Brain microvascular endothelial cell (primary cell): ENCODE measurements at places on chromosomes 16 and 17.

- no peak for DNase-seq
Observed at GRCh38 chr16:85227084-85227945, 115.0 kb upstream of the CIBAR2 start.

- no peak for DNase-seq
Observed at GRCh38 chr16:24013054-24013636, 177.4 kb downstream of the PRKCB start.

DNA sequence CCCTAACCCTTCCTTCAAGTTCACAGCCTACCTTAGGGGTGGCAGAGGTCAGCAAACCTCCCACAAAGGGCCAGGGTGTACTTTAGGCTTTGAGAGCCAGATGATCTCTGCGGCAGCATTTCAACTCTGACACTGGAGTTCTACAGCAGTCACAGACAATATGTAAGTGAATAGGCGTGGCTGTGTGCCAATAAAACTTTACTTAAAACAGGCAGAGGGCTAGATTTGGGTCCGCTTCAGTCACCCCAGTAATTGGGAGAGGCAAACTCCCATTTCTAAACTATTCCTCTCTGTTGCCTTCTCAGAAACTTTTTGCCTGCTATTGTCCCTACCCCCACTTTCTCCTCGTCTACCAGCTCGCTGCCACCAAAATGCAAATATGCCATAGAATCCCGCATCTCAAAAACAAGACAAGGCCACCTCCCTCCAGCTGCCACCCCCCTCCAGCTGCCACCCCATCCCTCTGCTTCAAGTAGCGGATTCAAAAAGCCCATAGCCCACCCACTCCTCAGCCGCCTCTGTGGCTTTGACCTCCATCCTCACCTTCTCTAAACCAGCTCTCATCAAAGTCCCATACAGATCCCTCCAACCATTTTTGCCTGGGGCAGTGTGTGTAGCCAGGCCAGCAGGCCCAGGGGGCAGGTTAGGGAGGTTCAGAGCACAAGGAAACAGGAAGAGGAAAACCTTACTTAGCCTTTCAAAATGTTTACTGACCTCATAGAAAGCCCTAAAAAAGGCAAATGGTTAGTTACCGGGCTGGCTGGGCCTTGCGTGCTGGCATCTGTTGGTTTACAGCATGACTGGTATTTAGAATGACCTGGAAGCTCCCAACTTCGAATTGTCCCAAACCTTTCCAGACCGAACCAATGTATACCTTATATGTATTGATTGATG is 19.9 kb upstream of the DNAH17 start:
- no peak for DNase-seq

DNA sequence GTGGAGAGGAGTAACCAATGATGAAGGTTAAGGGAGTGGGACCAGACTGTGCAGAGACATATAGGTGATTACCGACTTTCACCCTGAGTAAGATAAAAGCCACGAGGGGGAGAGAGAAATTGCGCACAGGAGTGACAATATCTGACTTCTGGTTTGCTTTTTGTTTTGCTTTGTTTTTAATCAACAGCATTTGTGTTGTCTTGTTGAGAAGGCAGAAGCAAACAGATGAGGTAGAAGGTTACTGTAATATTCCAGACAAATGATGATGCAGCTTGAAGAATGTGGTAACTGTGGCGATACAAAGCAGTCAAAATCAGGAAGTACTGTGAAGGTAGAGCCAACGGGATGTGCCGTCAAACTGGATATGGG is 7.5 kb downstream of the PELP1 start:
- DNase-seq, result no peak

GRCh38 chr17:63476459-63476853 is 405 bp upstream of the ACE start:
- no peak for DNase-seq

- DNase-seq, result no peak
Observed at GRCh38 chr16:26334218-26335111, 642.7 kb downstream of the HS3ST4 start.

GRCh38 chr17:55668312-55668920 is 54.2 kb downstream of the TMEM100 start:
- DNase-seq, result no peak

- DNase-seq, result no peak
Observed at GRCh38 chr17:60598001-60598736, 1.8 kb upstream of the PPM1D start.

DNA sequence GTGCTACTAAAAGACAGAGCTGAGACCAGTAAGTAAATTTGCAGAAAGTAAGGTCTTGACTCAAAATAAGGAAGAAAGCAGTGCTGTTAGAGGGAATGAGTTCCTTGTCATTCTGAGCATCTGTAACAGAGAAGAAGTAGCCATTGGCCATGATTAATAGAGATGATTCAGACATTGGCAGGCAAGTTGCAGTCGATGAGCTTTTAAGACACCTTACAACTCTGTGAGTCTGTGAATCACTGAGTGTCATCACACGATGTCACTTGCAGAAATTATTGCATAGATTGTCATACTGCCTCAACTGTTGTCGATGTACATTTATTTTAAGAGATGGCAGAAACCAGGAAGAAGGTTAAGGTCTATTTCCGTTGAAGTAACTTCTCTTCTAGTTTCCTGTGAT is 201.1 kb upstream of the CDH13 start:
- no peak for DNase-seq

DNA sequence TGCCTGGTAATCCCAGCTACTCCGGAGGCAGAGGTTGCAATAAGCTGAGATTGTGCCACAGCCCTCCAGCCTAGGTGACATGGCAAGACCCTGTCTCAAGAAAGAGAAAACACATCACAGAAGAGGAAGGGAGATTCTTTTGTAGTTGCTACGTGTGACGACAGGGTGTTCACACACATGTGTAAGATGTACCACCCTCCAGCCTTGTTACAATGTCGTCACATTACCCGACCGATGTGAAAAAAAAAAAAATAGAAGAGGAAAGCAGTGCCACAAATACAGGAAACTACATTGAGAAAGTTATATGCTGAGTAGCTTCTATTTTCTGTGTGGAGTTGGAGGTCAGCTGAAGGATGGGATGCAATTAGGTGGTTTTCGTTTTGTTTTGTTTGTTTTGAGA is 56.0 kb downstream of the CLUH start:
- no peak for DNase-seq

DNA sequence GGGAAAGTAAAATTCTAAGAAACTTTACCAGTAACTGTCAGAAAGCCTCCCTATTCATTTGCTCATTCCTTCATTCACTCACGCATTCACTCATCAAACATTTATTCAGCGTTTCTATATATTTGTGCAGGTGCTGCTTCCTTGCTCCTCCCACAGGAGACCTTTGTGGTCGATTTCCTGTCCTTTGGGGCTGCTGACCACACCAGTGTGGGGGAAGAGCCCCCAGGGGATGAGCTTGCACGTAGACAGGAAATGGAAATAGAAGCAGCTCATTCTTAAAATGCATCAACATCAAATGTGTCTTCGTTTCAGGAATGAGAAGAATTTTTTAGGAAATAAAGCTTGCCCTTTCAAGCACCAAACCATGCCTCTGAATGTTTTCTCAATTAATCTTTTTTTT is 9.6 kb downstream of the PIK3R6 start:
- DNase-seq, result peak; percentile 75

- DNase-seq, result no peak
Observed at GRCh38 chr17:6394055-6394606, 40.8 kb downstream of the AIPL1 start.

- no peak for DNase-seq
Observed at GRCh38 chr16:85094812-85095211, 17.5 kb downstream of the CIBAR2 start.

DNA sequence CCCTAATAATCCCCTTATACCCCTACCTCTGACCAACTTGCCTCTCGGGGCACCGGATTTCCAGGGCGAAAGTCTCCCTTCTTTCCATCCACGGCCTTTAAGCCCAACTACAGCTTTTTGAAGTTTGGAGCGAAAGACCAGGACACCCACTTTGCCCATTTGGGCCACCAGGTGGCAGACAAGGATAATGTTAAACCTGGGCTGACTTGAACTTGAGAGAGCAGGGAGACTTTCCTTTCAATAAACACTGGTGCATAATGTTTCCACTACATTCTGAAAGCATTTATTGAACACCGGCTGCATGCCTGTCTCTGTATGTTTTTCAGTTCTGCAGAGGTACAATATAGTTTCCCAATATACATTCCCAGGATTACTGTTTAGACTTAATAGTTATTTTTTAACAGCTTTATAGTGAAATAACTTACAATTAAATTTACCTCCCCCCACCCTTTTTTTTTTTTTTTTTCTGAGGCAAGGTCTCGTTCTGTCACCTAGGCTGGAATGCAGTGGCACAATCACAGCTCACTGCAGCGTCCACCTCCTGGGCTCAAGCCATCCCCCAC is 6.9 kb upstream of the CES3 start:
- DNase-seq, result peak; percentile 69

GRCh38 chr17:44304651-44305050 is 3.8 kb upstream of the RUNDC3A start:
- no peak for DNase-seq

- peak; percentile 32 for DNase-seq
Observed at GRCh38 chr17:60231234-60231633, 81.5 kb downstream of the CA4 start.

DNA sequence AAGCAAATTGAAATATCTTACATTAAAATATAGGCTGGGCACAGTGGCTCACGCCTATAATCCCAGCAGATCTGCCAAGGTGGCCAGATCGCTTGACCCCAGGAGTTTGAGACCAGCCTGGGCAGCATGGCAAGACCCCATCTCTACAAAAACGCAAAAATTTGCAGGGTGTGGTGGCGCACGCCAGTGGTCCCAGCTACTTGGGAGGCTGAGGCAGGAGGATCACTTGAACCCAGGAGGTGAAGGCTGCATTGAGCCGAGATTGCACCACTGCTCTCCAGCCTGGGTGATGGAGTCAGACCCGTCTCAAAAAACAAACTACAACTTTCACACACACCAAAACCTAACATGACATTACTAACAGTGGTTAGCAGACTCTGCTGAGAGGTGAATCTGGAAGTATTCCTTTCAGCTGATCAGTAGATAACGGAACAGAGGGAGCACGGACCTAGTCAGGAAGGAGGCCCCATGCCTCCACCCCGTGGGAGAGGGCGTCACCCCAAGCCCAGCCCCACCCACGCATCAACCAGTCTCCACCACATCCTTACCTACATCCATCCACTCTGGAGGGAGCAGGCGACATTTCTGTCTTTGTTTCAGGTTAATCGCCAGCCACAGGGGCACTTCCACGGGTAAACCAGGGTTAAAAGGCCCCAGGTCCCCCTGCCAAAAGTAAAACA is 1.7 kb downstream of the GINS2 start:
- DNase-seq, result no peak

GRCh38 chr16:83945587-83945986 is 7.5 kb upstream of the OSGIN1 start:
- DNase-seq, result no peak

DNA sequence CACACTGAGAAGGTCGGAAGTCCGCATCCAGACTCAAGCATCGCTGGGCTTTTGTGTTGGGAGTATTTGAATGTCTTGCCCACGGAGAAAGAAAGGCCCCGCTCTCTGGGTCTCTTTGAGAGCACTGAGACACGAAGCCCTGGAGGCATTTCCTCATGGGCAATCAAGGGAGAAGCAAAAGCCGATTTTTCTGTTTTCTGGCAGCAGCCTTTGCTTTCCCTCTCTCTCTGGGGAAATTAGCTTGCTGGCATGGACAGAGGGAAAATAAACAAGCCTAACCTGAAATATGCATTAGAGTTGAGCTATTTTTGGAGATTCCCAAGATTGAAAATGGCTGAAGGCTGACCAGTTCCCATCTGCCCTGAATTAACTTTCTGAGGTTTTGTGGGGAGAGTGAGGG is 238.7 kb downstream of the HAPSTR1 start:
- DNase-seq, result no peak

- no peak for DNase-seq
Observed at GRCh38 chr17:82366749-82367148, 4.8 kb upstream of the UTS2R start.

DNA sequence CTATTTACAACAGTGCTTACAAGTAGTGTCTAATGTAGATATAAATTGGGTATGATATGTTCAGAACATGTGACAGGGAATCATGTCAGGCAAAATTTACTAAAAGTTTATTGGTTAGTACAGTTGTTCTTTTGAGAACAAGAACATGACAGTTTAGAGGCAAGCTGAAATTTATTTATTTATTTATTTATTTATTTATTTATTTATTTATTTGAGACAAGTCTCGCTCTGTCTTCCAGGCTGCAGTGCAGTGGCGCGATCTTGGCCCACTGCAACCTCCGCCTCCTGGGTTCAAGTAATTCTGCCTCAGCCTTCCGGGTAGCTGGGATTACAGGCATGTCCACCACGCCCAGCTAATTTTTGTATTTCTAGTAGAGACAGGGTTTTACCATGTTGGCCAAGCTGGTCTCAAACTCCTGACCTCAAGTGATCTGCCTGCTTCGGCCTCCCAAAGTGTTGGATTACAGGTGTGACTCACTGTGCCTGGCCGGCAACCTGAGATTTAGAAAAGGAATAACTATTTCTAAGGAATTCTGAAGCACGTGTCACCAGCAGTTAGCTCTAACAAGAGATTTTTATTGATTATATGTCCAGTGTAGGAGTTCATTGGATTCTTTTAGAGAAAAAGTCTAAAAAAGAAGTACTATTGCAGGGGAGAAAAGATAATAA is 24.9 kb downstream of the MRTFB start:
- DNase-seq, result no peak

- no peak for DNase-seq
Observed at GRCh38 chr17:4810696-4811290, 3.8 kb downstream of the PLD2 start.

- DNase-seq, result no peak
Observed at GRCh38 chr17:49249292-49249794, 18.8 kb upstream of the PHOSPHO1 start.

GRCh38 chr17:49403514-49404289 is 11.0 kb downstream of the PHB1 start:
- DNase-seq, result no peak

GRCh38 chr17:7123844-7124243 is 9.2 kb upstream of the ASGR2 start:
- no peak for DNase-seq

DNA sequence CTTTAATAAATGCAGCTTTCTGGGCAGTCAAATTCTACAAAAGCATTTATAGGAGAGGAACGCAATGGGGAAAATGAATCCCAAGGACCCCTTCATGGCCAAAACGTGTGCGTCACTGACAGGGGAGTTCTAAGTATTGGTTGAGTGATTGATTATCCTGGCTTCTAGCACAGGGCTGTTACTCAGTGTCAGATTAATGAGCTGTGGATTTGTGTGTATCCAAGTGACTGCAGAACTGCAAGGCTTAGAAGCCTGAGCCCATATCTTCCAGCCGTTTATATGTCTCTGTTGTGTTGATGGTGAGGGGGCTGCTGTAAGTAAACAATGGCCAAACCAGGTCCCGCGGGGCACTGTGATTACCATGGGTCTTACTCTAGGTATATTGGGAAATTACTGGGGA is 129.4 kb downstream of the SHISA9 start:
- DNase-seq, result no peak

GRCh38 chr17:47719411-47720152 is 13.5 kb upstream of the TBX21 start:
- peak; percentile 75 for DNase-seq

GRCh38 chr17:3035968-3036280 is 27.5 kb downstream of the OR1D5 start:
- DNase-seq, result no peak
